ENCODE measurements at places on chromosomes 7 and 10.

GRCh38 chr10:6737080-6737641 lies 157.1 kb upstream of the PRKCQ start:
- no peak for DNase-seq

GRCh38 chr10:87579563-87579962 lies 74.9 kb downstream of the MINPP1 start:
- no peak for DNase-seq

DNA sequence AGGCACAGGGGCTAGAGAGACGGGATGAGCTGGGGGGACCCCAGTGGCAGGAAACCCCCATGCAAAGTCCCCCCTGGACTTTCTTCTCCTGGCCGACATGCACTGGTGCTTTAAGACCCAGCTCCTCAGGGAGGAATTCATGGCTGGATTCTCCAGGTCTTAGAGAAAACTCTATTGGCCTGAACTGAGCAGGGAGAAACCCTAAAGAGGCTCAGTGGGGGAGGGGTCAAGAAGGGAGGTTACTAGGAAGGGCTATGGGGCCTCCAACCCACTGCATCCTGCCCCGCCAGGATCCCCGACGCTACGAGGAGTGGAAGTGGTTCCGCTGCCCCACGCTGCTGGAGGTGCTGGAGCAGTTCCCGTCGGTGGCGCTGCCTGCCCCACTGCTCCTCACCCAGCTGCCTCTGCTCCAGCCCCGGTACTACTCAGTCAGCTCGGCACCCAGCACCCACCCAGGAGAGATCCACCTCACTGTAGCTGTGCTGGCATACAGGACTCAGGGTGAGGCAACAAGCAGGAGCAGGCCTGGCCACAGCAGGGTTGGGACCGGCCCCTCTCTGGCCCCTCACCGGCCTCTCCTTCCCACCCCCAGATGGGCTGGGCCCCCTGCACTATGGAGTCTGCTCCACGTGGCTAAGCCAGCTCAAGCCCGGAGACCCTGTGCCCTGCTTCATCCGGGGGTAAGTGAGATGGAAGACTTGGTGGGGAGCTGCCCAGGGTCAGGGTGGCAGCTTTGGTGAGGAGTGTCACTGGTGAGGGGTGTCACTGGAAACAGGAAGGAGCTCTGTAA lies 13.8 kb downstream of the ATG9B start:
- no peak for DNase-seq

DNA sequence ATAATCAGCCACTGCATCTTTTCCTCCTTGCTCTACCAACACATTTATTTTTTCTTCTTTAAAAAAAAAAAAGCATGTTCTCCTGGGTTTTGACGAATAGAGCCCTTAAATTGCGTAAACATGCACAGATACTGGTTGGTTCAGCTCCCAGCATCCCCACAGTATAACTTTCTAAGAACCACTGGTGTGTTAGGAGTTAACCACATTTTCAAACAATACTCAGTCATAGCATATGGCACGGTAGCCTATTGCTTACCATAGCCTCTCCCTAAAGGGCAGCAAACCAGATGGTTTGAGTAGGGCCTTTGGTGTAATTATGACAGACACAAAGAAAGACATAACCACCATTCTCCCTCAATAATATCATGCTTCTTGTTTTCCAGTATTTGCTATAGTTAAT lies 145.0 kb downstream of the LRRC4 start:
- no peak for DNase-seq

- DNase-seq = no peak
These were observed 8.9 kb upstream of the CUBN start for GRCh38 chr10:17138460-17139042.

Measured in hippocampal formation (tissue), 2 donors.